ENCODE measurements at places on chromosomes 2 and 18.

GRCh38 chr2:225637259-225637658, 237.7 kb downstream of the NYAP2 start:
- DNase-seq: no peak

- DNase-seq: no peak
These were observed 31.4 kb downstream of the C18orf54 start for GRCh38 chr18:54389143-54389505.

DNA sequence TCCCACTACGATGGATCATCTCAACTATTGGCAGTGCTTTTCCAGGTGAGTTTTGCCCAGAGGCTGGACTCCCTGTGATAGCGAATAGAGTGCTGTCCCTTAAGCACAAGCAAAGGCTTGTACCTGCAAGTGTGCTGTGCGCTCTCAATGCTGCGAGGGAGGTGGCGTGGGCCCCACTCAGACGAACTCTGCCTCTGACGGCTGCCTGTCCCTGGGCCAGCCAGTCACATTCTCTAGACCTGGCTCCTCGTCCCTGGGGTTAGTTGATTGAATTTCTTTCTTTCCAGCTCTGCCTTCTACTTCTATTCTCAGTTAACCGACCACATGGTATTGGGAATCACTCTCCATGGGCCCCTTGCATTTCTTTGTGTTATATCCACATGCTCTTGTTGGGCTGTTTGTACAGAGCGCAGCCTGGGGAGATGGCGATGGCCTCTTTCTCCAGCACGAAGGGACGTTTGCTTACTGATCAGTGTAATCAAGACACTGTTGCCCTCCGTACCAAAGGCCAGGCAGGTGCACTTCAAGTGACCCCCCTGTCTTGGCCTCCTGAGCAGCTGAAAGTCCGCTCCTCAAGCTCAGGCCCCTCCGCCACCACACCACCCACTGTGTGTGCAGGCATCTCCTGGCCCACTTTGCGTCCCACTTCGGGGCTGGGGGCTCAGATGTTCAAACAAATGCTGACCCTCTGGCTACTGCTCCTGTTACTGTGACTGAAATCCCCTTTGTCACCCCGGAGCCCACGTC, 151.3 kb downstream of the ZNF236 start:
- no peak for DNase-seq

DNA sequence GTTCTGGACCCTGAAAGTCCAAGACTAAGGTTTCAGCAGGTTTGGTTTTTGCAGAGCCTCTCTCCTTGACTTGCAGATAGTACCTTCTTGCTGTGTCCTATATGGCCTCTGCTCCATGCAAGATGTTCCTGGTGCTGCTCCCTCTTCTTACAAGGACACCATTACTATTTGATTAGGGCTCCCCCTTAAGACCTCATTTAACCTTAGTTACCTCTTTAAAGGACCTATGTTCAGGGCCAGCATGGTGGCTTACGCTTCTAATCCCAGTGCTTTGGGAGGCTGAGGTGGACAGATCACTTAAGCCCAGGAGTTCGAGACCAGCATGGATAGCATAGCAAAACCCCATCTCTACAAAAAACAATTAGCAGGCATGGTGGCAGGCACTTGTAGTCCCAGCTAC, 179.0 kb downstream of the SLC39A10 start:
- no peak for DNase-seq
